ENCODE measurements at places on chromosomes 4 and X.

DNA sequence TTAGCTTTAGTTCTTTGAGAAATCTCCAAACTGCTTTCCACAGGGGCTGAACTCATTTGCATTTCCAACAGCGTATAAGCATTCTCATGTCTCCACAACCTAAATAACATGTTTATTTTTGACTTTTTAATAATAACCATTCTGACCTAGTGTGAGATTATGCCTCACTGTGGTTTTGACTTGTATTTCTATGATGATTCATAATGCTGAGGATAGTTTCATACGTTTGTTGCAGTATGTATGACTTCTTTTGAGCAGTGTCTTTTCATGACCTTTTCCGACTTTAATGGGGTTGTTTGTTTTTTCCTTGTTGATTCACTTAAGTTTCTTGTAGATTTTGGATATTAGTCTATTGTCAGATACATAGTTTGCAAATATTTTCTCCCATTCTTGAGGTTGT, 1833.0 kb upstream of the PCDH10 start:
- H3K27ac ChIP-seq: no peak overlapping the region
- no peaks in the 10 kb centered on the region for H3K4me1 ChIP-seq
- no peak for DNase-seq
- H3K27me3 ChIP-seq: no peaks in the 10 kb centered on the region
- no peaks in the 10 kb centered on the region for H3K36me3 ChIP-seq

GRCh38 chr4:162945713-162946112, 221.0 kb downstream of the NAF1 start:
- no peaks in the 10 kb centered on the region for H3K4me1 ChIP-seq
- H3K4me3 ChIP-seq: no peak overlapping the region
- no peaks in the 10 kb centered on the region for H3K27me3 ChIP-seq
- no peak for DNase-seq
- H3K27ac ChIP-seq: no peak overlapping the region
- no peaks in the 10 kb centered on the region for H3K36me3 ChIP-seq

GRCh38 chrX:155778844-155779553, 102.1 kb upstream of the VAMP7 start:
- H3K27me3 ChIP-seq: peaks cover 1% of the 10 kb centered on the region
- no peaks in the 10 kb centered on the region for H3K36me3 ChIP-seq
- no peak for DNase-seq
- no peak overlapping the region for H3K4me3 ChIP-seq
- no peak overlapping the region for H3K27ac ChIP-seq

DNA sequence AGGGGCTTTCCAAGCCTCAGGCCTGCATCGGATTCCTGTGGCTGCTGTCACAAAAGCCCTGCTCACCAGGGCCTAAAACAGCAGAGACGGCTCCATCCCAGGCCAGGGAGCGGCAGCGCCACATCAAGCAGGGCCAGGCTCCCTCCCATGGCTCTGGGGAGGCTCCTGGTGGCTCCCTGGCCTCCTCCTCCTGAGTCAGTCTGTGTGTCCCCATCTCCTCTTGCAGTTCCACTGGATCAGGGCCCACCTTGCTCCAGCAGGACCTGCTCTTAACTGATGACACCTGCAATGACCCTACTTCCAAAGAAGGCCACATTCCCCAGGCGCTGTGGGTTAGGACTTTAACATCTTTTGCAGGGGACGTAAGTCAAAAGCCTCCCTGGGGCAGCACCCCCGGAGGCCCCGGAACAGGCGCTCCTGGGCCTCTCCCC, 51.9 kb downstream of the CPZ start:
- DNase-seq: no peak
- no peaks in the 10 kb centered on the region for H3K36me3 ChIP-seq
- no peak overlapping the region for H3K4me3 ChIP-seq
- no peak overlapping the region for H3K27ac ChIP-seq
- H3K4me1 ChIP-seq: no peaks in the 10 kb centered on the region

DNA sequence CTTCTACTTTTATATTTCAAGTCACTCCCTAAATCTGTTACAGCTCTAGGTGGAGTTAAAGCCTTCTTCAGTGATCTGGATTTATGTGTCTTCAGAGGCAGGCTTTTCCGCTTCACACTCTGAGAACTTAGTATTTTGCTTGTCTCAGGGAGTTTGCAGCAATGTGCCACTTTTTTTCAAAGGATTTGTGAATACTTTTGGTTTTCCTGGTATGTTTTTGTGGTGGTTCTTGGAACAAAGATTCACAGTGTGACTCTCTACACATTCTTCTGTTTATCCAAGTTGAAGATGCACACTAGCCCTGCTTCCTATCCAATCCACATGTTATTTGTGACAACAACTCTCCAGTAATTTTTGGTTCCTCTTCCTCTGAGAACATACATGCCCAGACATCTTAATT, 1253.7 kb downstream of the TECRL start:
- H3K27me3 ChIP-seq: no peaks in the 10 kb centered on the region
- H3K4me3 ChIP-seq: no peak overlapping the region
- no peaks in the 10 kb centered on the region for H3K4me1 ChIP-seq
- no peak for DNase-seq

GRCh38 chr4:35926788-35927187, 317.5 kb downstream of the ARAP2 start:
- H3K27ac ChIP-seq: no peak overlapping the region
- DNase-seq: no peak
- H3K36me3 ChIP-seq: no peaks in the 10 kb centered on the region
- H3K4me1 ChIP-seq: no peaks in the 10 kb centered on the region
- H3K27me3 ChIP-seq: no peaks in the 10 kb centered on the region
- no peak overlapping the region for H3K4me3 ChIP-seq

- H3K27ac ChIP-seq: no peak overlapping the region
- DNase-seq: no peak
- no peaks in the 10 kb centered on the region for H3K4me1 ChIP-seq
These were observed 228.1 kb upstream of the PRPS2 start for GRCh38 chrX:12563121-12563520.

GRCh38 chr4:158657291-158657690, 14.4 kb downstream of the C4orf46 start:
- no peak overlapping the region for H3K27ac ChIP-seq
- peaks cover 3% of the 10 kb centered on the region for H3K4me1 ChIP-seq
- no peaks in the 10 kb centered on the region for H3K27me3 ChIP-seq

- DNase-seq: no peak
- no peaks in the 10 kb centered on the region for H3K36me3 ChIP-seq
- H3K27ac ChIP-seq: no peak overlapping the region
- no peaks in the 10 kb centered on the region for H3K4me1 ChIP-seq
- no peaks in the 10 kb centered on the region for H3K27me3 ChIP-seq
- no peak overlapping the region for H3K4me3 ChIP-seq
These were observed 59.7 kb downstream of the RWDD4 start for GRCh38 chr4:183599284-183599683.

- no peaks in the 10 kb centered on the region for H3K4me1 ChIP-seq
- H3K27ac ChIP-seq: no peak overlapping the region
- no peak overlapping the region for H3K4me3 ChIP-seq
- no peak for DNase-seq
- no peaks in the 10 kb centered on the region for H3K27me3 ChIP-seq
These were observed 882.7 kb upstream of the PCDH10 start for GRCh38 chr4:132266374-132266773.

DNA sequence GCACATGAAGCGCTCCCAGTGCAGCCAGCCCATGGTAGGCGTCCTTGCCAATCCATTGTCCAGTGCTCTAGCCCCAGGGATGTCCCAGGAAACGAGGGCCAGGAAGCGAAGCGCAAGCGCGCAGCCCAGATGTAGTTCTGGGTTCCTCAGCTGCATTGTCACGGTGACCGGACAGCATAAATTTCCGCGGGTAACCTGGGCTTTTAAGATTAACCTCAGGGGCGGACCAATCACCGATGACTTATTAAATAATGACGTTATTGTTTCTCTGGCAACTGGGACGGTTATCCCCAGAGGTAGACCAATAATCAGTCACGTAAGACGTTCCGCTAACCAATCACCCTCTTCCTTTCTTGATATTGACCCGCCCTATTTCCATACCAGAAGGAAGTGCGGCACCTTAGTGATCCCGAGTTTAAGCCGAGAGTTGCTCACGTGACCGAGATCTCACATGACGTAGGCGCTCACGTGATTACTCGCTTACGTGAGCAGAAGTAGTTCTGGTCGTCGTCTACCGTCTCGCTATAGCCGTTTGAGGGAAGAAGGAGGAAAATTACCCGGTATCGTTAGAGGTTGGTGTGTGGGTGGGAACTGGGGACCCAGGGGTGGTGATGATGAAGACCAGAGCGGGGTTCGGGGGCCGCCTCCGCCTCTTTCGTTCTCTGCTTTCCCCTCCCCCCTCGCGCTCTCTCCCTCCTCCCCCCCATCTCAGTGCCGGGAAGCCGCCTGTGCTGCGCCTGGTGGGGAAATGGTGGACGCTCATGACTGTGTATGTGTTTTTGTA, at the start of the genes GLA and HNRNPH2:
TSS of gene GLA (minus strand) at position 178 of the 784 bp plus-strand sequence. CDS start at position 156, 22 bp downstream.
TSS of gene HNRNPH2 (plus strand) at position 475 of the 784 bp plus-strand sequence. CDS start 3,767 bp downstream, outside the sequence.
- peaks cover 18% of the 10 kb centered on the region for H3K36me3 ChIP-seq
- no peaks in the 10 kb centered on the region for H3K27me3 ChIP-seq
- DNase-seq: peak; percentile 99
- peak within 1 kb of the TSS; percentile 96 for H3K4me3 ChIP-seq
- peaks cover 10% of the 10 kb centered on the region for H3K4me1 ChIP-seq

GRCh38 chrX:137387646-137388045, 178.3 kb upstream of the ZIC3 start:
- H3K4me3 ChIP-seq: no peak overlapping the region
- no peak overlapping the region for H3K27ac ChIP-seq
- H3K4me1 ChIP-seq: no peaks in the 10 kb centered on the region
- no peak for DNase-seq
- no peaks in the 10 kb centered on the region for H3K36me3 ChIP-seq
- no peaks in the 10 kb centered on the region for H3K27me3 ChIP-seq

Measured in common myeloid progenitor, CD34-positive (primary cell).